Caco-2 (cell line): ENCODE measurements at places on chromosomes 1 and 21. TPM values are rescaled to one million over a fixed set of nuclear protein-coding genes. Genes with fewer than 3 reads are reported as not detected.

- no peak overlapping the region for H3K4me3 ChIP-seq
- DNase-seq = no peak
- no peak overlapping the region for H3K27ac ChIP-seq
- H3K27me3 ChIP-seq = no peaks in the 10 kb centered on the region
- no peaks in the 10 kb centered on the region for H3K36me3 ChIP-seq
Observed at GRCh38 chr1:238458899-238459298, 568.2 kb upstream of the ZP4 start.

KCNE1 gene
- 0.91 and 1.0 TPM in 2 replicates for total RNA-seq

DNA sequence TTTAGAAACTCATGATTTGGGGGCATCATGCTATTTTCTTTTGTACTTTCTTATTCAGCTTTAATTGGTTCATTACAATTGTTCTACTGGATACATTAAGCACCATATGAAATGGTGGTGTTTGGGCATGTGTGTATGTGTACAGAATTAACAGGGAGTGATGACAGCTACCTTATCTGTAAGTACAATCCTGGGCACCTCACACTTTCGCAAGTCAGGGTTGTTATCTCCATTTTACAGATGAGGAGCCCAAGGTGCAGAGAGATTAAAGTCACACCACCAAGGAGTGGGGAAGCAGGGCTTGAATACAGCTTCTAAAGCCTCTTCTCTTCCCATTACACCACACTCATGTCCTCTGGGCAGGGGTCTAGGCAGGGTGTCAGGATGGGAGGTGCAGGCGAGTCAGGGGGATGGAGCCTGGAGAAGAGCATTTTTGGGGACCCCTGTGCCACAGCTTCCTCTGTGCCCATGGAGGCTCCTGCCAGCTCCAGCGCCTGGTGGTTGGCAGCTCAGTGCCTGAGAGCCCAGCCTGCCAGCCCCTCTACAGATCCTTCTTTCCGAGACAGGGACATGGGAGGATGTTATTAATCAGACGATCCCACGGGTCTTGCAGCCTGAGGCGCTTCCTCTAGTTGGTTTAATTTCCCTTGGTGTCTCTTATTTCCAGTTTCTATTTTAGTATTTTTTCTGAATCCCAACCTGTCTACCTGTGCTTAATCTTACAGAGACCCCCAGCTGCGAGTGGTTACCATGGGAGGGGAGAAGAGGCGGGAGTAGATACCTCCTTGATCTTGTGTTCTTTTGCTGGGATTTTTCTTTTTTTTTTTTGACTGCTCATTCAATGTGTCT lies 126.2 kb upstream of the CD34 start:
- H3K4me3 ChIP-seq = no peak overlapping the region
- H3K27ac ChIP-seq = no peak overlapping the region
- no peaks in the 10 kb centered on the region for H3K36me3 ChIP-seq
- H3K4me1 ChIP-seq = no peaks in the 10 kb centered on the region

- peaks cover 28% of the 10 kb centered on the region for H3K4me1 ChIP-seq
- no peak for DNase-seq
- H3K27ac ChIP-seq = no peak overlapping the region
- no peaks in the 10 kb centered on the region for H3K27me3 ChIP-seq
- H3K4me3 ChIP-seq = no peak overlapping the region
Observed at GRCh38 chr1:204571128-204571527, 54.9 kb downstream of the MDM4 start.

GRCh38 chr1:240232530-240232929 lies 140.8 kb downstream of the FMN2 start:
- H3K4me1 ChIP-seq = no peaks in the 10 kb centered on the region
- H3K36me3 ChIP-seq = no peaks in the 10 kb centered on the region
- H3K4me3 ChIP-seq = no peak overlapping the region

DNASE2B gene
- total RNA-seq = not detected in 2 replicates

DNA sequence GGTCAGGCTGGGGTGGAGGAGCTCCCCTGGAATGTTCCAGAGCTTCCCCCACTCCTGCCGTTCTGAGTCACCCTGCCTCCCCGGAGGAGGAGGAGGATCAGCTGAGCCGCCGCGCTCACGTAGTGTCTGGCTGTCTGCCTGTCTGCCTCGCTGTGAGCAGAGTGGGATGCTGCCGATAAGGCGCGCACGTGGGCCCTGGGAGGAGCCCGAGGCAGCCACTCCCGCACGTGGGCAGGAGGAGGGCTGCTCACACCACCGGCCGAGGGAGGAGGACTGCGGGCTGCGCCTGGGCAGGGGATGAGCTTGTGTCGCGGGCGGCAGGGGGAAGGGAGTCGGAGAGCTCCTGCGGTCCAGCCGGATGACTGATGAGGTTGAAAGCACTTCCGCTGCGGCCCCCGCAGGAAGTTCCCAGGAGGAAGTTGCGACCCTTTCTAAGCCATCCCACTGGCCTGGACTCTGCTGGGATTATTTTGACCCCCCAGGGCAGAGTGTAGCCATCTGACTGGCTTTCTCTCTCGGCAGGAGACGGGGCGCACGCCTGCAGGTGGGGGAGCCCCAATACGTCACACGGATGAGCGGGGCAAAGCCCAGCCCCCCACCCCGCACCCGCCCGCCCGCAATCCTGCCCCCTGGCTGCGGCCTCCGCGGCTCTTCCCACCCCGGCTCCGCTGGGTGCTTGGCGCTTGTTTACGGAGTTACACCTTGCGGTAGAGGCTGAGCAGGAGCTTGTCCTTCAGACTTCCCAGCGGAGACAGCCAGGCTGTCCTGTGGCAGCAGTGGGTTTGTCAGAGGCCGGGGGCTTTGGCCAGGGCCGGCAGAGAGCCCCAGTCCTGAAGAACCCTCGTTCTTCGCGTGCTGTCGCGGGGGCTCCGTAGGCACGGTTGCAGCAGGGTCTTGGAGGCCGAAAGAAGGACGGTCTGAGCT lies 9.8 kb downstream of the PDXK start:
- no peak overlapping the region for H3K4me3 ChIP-seq
- H3K27me3 ChIP-seq = no peaks in the 10 kb centered on the region
- H3K4me1 ChIP-seq = peaks cover 15% of the 10 kb centered on the region; the same call in 1 of the 2 replicates
- no peak overlapping the region for H3K27ac ChIP-seq
- H3K36me3 ChIP-seq = peaks cover 3% of the 10 kb centered on the region; the same call in 1 of the 2 replicates

- H3K4me1 ChIP-seq = no peaks in the 10 kb centered on the region
- no peaks in the 10 kb centered on the region for H3K27me3 ChIP-seq
- no peak overlapping the region for H3K27ac ChIP-seq
- H3K36me3 ChIP-seq = no peaks in the 10 kb centered on the region
- no peak overlapping the region for H3K4me3 ChIP-seq
Observed at GRCh38 chr21:46118316-46119143, 20.6 kb downstream of the COL6A2 start.

- no peak for DNase-seq
- H3K4me3 ChIP-seq = no peak overlapping the region
Observed at GRCh38 chr1:87242445-87243185, 86.1 kb upstream of the LMO4 start.

- no peak overlapping the region for H3K4me3 ChIP-seq
- no peak overlapping the region for H3K27ac ChIP-seq
- DNase-seq = no peak
- no peaks in the 10 kb centered on the region for H3K36me3 ChIP-seq
Observed at GRCh38 chr1:168340781-168341482, 60.3 kb downstream of the TBX19 start.

DNA sequence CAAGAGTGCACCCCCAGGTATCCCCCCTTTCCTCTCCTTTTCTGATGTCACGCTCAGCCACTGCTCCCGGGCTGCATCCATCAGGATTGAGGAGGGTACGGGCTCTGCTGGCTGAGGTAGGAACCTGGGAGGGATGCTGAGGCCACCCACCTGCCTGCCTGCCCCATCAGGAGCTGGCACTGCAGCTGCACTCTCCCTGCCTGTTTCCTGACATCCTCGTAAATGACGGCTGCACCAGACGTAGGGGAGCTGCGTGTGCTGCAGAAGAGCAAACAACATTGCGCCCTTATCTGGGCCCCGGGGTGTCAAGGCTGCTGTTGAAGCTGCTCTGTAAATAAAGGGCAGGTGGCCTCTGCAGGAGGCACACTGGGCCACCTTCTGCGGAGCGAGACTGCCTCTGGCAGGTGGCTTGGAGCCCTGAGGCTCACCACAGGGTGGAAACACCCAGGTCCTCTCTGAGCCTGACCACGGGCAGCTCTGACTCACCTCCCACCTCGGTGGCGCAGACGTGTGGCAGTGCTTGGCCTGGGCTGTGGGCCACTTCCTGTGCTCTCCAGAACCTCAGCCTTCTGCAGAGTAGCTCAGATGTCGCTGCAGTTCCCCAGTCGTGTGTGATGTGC lies 30.9 kb downstream of the SNAP47 start:
- no peak for DNase-seq
- no peak overlapping the region for H3K4me3 ChIP-seq
- no peaks in the 10 kb centered on the region; the same call in none of the 2 replicates for H3K36me3 ChIP-seq
- no peak overlapping the region for H3K27ac ChIP-seq

- no peaks in the 10 kb centered on the region for H3K27me3 ChIP-seq
- no peaks in the 10 kb centered on the region for H3K4me1 ChIP-seq
- no peak for DNase-seq
Observed at GRCh38 chr21:45768011-45768739, 124.7 kb downstream of the PCBP3 start.

GRCh38 chr1:114099268-114099667 lies 54.4 kb downstream of the SYT6 start:
- H3K4me1 ChIP-seq = no peaks in the 10 kb centered on the region
- no peak overlapping the region for H3K27ac ChIP-seq
- H3K4me3 ChIP-seq = no peak overlapping the region

MEX3A gene
- 8.9 and 12.2 TPM in 2 replicates for total RNA-seq

DNA sequence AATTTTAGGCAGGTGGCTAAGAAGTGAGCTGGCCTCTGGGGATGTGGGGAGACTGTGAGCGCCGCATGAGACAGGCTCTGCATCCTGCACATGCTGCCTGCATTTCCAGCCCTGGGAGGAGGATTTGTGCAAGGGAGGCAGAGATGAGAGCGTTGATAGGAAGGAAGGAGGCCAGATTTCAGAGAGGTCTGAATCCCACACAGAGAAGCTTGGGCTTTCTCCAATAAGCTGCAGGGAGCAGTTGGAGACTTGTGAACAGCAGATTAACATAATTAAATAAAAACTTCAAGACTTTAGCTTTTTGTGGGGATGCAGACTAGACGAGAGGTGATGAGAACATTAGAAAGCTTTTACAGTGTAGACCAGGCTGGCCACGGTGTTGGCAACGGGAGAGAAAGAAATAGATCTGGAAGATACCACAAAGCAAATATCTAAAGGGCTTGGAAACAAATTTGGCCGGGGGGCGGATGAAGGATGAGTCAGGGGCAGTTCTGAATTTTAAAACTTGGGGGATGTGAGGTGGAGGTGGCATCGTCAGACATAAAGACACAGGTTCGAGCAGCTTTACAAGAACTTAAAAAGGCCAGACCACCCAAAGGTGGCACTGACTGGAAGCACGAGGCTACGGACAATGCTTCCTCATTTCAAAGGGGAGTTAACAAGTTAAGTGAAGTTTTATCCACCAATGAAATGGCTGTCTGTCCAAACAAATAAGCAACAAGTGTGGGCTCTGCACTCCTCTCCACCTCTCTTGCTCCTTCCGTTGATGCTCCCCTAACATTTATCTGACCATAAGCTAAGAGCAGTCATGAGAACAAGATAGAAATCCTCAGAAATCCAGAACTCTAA lies 57.0 kb downstream of the HIVEP3 start:
- no peak for DNase-seq
- H3K27me3 ChIP-seq = no peaks in the 10 kb centered on the region; the same call in 1 of the 2 replicates
- no peaks in the 10 kb centered on the region for H3K36me3 ChIP-seq
- no peak overlapping the region for H3K27ac ChIP-seq
- H3K4me1 ChIP-seq = no peaks in the 10 kb centered on the region

DNA sequence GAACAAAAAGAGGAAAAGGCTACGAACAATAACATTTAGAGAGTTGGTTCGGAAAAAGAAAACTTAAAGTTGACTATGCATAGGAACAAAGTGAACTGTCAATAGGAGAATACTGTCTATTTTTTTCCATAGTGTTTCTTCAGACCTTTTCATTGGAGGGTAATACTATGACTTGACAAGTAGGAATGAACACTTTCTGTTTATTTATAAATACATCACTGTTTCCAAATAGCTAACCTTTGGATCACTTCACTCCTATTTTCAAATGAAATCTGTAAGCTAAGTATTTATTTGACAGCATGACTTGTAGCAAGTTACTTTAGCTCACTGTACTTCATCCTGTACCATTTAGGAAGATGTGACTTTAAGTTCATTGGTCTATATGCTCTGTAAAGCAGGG lies 221.3 kb downstream of the COL24A1 start:
- DNase-seq = no peak
- H3K36me3 ChIP-seq = no peaks in the 10 kb centered on the region
- H3K4me3 ChIP-seq = no peak overlapping the region
- H3K27ac ChIP-seq = no peak overlapping the region

- no peaks in the 10 kb centered on the region for H3K36me3 ChIP-seq
- no peak overlapping the region for H3K4me3 ChIP-seq
Observed at GRCh38 chr1:152756872-152757271, 953 bp upstream of the KPRP start.

DNA sequence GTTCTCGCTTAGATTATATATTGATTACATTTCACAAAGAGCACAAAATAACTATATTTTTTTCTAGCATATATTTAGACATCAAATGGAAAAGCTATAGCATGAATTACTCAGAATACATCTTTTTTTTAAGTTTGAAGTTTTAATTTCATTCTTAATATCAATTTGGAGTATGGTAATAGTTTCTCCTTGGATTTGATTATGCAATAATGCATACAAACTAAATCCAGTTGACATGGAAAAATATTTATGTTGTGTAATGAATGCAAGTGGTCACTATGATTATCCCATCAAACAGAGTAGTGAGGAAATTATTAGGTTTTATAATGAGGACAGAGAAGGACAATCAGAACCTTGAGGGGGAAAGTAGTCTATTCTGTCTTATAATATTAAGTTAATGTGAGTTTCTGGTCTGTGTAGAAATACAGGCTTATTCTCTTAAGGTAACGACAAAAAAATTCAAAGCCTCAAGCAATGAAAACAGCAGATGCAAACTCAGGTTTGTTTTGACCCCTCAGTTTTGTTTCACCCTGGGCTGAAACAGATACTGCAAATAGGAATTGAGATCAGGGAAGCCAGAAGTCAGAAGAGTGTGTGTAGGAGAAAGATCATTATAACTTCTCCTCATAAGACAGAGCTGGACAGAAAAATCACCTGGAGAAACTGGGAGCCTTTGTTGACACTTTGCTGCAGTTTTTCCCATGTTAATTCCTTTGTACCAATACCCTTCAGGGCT lies 23.7 kb downstream of the LRRC8B start:
- no peaks in the 10 kb centered on the region for H3K36me3 ChIP-seq
- no peak overlapping the region for H3K27ac ChIP-seq
- no peaks in the 10 kb centered on the region for H3K27me3 ChIP-seq
- H3K4me1 ChIP-seq = no peaks in the 10 kb centered on the region
- H3K4me3 ChIP-seq = no peak overlapping the region
- no peak for DNase-seq

- H3K4me3 ChIP-seq = peak overlapping the region; percentile 68
- DNase-seq = no peak
- H3K27me3 ChIP-seq = no peaks in the 10 kb centered on the region
Observed at GRCh38 chr1:150267896-150268295, 920 bp downstream of the APH1A start.

ZNF678 gene
- total RNA-seq = 10.5 and 10.7 TPM in 2 replicates

- no peak overlapping the region for H3K27ac ChIP-seq
- DNase-seq = no peak
- H3K27me3 ChIP-seq = no peaks in the 10 kb centered on the region
- H3K4me1 ChIP-seq = no peaks in the 10 kb centered on the region
- H3K36me3 ChIP-seq = no peaks in the 10 kb centered on the region
Observed at GRCh38 chr1:67227196-67227595, 60.9 kb downstream of the IL23R start.

GPR52 gene
- 0.75 and 1.2 TPM in 2 replicates for total RNA-seq

- H3K27me3 ChIP-seq = no peaks in the 10 kb centered on the region
- no peak for DNase-seq
- H3K36me3 ChIP-seq = no peaks in the 10 kb centered on the region
- no peak within 1 kb of the TSS for H3K27ac ChIP-seq
- H3K4me1 ChIP-seq = peaks cover 6% of the 10 kb centered on the region; the same call in 1 of the 2 replicates
Observed at GRCh38 chr21:42395905-42396651, at the start of gene TMPRSS3. Gene TMPRSS3, minus strand, starts transcription at chr21:42396052. Its CDS starts 635 bp downstream, at chr21:42395417.

PGLYRP3 gene
- total RNA-seq = not detected in 2 replicates
